ENCODE measurements at places on chromosomes 12 and 14.

DNA sequence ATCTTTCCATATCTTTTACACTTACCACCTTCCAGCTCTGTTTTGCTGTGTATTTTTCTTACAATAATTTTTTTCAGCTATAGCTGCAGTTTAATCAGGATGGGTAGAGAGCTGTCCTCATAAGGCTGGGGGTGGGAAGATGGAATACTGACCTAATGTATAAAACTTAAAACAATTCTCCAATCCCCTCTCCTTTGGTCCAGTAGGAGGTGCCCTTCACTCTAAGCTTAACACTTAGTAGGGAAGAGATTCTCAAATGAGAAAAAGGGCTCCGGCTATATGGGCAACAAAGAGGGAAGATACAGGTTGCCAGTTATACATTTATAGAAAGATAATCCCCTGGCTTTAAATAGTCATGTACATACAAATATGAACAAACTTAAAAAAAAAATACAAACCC is 2.8 kb downstream of the ORMDL2 start:
- no peak for DNase-seq

- no peak for DNase-seq
These were observed 163.0 kb upstream of the FOXG1 start for GRCh38 chr14:28603606-28604005.

GRCh38 chr14:96888158-96888557 is 91.0 kb downstream of the VRK1 start:
- no peak for DNase-seq

- DNase-seq: peak; percentile 22
These were observed 1.2 kb downstream of the CLIP1 start for GRCh38 chr12:122421187-122421820.

DNA sequence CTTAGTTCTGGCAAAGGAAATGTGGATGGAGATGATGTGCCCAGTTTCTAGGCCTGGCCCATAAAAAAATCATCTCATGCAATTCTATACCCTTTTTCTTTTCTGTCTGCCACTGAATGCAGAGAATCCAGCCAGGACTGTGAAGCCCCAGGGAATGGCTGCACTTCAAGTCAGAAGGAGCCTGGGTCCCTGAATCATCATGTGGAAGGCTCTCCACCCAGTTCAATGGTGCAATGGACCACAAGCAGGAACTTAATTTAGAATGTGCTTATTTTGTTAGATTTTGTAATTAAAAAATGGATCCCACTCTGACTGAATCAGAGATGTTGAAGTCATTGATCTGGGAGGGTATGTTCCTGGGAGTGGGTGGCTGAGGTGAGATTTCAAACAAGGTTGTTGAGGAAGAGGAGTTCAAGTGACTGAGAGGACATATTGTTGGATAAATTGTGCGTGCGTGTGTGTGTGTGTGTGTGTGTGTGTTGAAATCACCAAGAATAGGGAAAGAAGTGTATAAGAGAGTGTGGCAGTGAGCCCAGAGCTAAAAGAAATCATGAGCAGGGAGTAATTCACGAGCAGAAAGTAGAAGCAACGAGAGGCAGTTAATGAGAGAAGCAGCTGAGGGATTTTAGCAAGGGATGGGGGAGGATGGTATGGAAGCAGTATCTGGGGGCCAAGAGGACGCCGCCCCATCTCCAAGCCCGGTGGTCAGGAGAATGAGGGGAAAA is 125.4 kb downstream of the TMX1 start:
- no peak for DNase-seq

DNA sequence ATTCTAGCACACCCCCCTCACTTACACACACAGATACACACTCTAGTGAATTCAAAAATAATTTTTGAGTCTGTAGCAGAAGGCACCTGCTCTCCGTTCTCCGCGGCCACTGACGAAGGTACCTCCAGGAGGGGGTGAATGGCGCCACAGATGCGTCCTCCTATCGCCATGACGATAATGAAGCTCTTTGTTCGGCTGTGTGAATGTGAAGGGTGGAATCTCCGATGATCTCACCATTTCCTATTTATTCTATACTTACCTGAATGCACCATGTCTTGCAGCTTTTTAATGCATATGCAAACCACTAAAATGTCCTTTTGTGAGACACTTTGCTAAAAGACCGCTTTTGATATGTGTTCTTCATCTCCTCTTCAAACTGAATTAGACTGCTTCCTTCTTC is 162.7 kb downstream of the EGLN3 start:
- DNase-seq: no peak
